ENCODE measurements at places on chromosomes 3 and 15. TPM values are rescaled to one million over a fixed set of nuclear protein-coding genes. Genes with fewer than 3 reads are reported as not detected.
A peak's percentile ranks its signal among the peaks of the same experiment; 100 is the strongest.

The ARNT2 gene
- total RNA-seq = 7.4 TPM

GRCh38 chr3:124787476-124788195 lies 57.4 kb downstream of the UMPS start:
- DNase-seq = no peak

GRCh38 chr15:90828111-90828510 lies 40.3 kb upstream of the FURIN start:
- no peak for DNase-seq

The GPR176 gene
- total RNA-seq = 23.9 TPM

GRCh38 chr15:40769274-40770146 lies at the start of gene C15orf62:
C15orf62 (plus strand) TSS chr15:40769980; CDS start chr15:40770496, 516 bp downstream.
- DNase-seq = peak; percentile 37

DNA sequence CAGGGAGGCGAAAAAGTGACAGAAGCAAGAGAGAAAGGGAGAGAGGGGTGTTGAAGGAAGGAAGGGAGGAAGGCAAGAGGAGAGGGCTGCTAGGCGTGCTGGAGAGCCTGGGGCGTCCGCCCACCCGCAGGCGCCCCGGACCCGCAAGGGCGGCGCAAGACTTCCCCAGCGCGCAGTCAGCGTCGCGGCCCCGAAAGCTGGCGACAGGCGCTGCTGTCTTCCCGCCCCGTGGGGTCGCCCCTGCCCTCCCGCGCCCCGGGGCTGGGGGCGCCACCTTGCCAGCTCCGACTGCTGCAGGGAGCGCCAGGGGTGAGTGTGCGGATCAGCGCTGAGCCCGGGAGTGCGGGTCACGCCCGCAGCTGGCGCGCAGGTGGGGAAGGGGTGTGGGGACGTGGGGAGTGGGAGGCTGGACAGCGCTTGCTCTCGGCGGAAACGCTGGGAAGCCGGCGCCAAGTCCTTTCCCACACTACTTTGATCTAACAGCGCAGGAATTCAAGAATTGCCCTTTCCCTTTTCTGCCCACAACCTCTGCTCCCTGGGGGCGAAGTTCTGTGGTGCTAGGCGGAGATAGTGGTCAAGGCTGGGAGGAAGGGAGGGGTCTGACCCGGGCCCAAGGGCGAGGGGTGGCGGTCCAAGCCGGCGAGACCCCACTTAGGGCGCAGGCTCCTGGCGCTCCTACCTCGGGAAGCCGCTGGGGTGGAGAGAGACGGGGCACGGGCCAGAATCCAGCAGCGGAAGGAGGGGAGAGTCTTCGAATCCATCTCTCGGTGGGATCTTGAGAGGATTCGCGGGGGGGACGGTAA lies 266.1 kb downstream of the CGGBP1 start:
- no peak for DNase-seq

DNA sequence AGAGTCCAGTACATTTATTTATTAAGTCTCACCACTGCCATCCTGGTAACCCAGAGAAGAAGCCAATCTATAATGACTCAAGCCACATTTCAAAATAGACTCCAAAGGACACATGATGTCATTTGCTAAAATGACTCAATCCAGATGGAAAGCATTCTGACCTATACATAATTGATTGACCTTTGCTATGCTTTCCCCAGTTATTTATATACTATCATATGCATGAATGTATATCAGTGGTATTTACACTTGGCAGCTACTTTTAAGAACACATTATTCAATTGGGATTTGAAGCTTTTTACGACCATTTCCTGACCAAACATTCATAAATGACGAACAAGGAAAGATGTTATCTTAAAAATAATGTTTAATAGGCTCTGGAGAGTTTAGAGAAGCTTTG lies 297.2 kb downstream of the FHIT start:
- DNase-seq = no peak

The CHST2 gene
- total RNA-seq = 4.1 TPM

The CKMT1B gene
- 2.8 TPM for total RNA-seq

DNA sequence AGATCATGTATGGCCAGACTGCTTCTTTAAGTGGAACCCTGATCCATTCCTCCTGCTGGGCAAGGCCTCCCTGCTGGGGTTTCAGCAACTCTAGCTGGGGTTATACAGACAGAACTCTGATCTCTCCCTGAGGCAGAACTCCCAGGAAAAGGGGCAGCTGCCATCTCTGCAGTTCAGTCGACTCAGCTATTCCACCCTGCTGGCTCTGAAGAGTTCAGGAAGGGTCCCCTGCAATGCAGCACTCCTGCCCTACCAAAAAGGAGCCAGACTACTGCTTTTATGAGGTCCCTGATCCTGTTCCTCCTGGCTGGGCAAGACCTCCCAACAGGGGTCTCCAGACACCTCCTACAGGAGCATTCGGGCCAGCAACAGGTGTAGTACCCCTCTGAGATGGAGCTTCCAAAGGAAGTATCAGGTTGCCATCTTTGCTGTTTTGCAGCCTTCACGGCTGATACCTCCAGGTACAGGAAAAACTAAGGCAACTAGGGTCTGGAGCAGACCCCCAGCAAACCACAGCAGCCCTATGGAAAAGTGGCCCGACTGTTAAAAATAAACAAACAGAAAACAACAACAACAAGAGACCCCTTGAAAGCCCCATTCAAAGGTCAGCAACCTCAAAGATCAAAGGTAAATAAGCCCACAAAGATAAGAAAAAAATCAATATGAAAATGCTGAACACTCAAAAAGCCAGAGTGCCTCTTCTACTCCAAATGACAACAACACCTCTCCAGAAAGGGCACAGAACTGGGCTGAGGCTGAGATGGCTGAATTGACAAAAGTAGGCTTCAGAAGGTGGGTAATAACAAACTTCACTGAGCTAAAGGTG lies 14.2 kb upstream of the CP start:
- no peak for DNase-seq

- no peak for DNase-seq
These were observed 3.8 kb downstream of the PLD1 start for GRCh38 chr3:171806200-171807128.

GRCh38 chr3:29408676-29409075 lies 127.8 kb downstream of the RBMS3 start:
- DNase-seq = no peak

- DNase-seq = no peak
These were observed 129.4 kb upstream of the TLE3 start for GRCh38 chr15:70227147-70227546.

DNA sequence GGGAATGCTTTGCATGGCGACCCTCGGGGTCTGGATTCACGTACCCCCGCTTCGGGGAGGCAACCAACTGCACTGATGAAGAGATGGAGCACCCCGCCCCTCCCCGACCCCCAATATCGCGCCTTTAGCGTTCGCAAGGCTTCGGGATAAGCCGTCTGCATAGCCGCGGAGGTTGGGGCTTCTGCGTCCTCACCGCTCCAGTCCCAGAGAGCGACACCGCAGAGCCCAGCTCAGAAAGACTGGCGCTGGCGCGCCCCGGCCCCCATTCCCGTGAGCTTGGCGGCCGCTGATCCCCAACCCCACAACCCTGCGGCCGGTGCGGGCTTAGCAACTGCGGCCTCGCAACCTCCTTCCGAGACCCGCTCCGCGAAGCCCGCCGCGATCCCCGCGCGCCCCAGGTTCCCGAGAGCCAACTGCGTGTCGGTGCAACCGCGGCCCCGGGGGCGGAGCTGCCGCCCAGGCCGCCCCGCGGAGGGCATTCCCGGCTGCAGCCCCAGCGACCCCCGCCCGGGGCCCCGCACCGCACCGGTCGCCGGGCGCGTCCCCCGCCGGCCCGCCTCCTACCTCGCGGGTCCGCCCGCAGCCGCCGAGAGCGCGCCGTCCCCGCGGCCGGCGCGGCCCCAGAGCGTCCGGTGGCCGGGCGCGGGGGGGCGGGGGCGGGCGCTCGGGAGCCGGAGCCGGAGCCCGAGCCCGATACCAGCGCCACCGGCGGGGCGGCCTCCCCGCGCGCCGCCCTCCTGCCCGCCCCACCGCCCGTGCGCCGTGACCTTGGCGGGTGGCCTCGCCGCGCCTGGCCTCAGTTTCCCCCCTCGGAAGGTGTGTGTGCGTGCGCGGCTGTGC lies 79.5 kb downstream of the IQSEC1 start:
- DNase-seq = no peak

DNA sequence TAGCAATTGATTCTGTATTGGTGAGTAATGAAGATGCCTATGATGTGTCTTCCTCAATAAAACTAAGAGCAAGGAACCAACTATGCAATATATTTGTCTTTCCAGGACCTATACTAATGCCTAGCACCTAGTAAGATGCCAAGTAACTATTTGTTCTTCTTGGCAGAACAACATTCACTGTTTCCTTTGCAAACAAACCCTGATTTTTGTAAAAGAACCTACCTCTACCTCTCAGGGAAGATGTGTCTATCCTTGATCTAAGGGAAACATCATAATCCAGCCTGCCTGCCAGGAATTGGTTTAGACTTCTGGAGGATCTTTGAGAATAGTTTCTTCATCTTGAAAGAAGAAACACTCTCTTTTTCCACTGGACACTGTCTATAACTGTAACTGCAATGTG lies 3.8 kb upstream of the ADPRH start:
- no peak for DNase-seq

The B3GNT5 gene
- 8.9 TPM for total RNA-seq

DNA sequence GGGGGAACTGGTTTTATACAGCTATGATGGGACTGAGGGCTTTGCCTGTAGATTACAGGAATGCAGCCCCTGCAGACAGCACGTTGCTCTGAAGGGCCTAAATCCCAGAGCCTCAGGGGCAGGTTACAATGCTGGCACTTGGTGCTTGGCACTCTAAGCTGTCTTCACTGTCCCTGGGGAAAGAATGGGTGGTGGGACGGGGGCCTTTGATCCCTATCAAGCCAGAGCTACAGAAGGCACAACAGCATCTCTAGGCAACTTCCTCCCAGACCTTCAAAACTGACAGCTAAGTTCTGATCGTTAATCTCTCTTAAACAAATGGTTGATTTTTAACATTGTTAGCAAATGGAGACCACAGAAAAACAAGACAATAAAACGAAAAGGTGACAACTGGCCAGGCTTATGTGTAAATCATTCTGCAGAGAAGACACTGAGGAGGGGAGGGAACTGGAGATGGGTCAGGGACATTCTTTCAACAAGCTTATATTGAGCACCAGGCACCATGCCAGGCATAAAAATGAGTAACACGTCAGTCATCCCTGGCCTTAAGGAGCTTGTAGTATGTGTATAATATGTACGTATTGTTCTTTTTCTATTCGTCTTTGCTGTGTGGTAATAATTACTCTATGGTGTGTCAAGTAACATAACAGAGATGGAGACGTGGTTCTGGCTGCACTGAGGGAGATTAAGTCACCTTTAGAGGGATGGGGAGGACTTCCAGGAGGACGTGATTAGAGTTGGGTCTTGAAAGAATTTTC lies 49.1 kb downstream of the CA12 start:
- DNase-seq = no peak

The DOCK3 gene
- 0.16 TPM for total RNA-seq

The APOD gene
- 1,610 TPM for total RNA-seq

Data from omental fat pad (tissue), 4 donors.